ENCODE measurements at places on chromosomes 2 and 18.
A peak's percentile ranks its signal among the peaks of the same experiment; 100 is the strongest.

GRCh38 chr2:215271446-215271845 is 40.4 kb upstream of the ATIC start:
- no peak for DNase-seq

DNA sequence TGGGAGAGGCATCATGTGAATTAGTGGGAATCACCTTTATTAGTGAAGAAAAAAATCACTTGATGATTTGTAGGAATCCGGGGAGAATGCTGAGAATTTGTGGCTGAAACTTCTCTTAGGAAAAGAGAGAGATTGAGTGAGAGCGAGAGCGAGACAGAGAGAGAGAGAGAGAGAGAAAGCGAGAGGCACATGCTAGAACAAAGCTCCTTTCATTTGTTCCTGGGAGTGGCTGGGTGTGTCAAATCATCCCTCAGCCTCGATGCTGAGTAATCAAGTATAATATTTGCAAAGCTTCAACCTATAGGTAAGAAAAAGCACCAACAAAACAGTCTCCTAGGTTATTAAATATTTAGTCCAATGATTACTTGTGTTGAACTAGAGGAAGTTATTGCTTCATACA is 4.4 kb upstream of the SERPINB5 start:
- DNase-seq: no peak

DNA sequence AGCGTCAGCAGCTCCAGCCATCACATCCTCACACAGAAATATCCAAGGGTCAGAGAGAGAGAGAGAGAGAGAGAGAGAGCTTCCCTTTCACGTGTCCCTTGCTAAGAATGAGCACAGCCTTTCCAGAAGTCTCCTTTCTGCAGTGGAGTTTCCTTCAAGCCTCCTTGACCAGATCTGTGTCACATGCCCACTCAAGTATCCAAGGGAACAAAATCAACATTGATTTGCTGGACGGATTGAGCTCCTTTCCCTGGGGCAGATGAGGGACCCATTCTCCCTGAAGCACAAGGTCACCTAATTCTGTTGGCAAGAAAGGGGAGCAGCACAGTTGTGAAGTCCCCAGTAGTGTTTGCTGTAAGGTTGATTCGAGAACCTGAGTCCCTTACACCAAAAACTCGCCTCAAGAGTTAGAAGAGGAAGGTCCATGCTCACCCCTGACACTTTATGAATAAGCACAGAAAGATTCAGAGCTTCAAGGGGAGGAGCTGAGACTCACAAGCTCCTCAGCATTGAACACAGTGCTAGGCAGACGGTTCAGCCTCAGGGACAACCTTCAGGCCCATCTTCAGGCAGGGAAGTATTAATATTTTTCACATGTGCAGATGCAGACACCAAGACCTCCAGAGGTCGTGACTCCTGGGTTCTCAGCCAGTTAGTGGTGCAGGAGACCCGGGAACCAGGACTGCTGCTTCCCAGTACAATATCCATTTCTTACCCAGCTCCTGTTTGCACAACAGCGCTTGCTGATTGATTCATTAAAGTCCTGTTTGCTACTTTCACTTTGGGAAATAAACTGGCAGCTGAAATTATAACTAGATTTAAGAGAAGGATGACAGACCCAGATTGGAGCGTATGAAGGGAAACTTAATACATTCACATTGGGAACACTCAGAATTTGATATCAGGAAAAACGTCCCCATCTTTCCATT is 38.2 kb upstream of the MARCO start:
- no peak for DNase-seq

GRCh38 chr2:4358837-4359236 is 655.5 kb downstream of the DCDC2C start:
- peak; percentile 90 for DNase-seq

DNA sequence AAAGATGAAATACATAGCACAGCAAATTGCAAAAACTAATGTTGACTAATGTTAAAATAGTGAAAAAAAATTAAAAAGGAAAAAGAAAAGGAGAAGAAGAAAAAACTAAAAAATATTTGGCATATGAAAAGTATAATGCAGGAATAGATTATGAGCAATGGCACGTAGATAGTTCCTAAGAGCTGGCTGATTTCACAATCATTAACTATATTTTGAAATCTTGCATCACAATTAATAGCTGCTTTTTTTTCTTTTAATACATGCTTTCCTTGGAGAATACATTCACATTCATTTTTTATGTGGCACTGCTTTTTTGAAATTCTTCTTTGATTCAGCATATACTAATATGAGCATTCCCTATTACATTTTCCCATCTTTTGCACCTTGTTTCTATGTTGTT is 299.8 kb downstream of the DPP10 start:
- DNase-seq: no peak

DNA sequence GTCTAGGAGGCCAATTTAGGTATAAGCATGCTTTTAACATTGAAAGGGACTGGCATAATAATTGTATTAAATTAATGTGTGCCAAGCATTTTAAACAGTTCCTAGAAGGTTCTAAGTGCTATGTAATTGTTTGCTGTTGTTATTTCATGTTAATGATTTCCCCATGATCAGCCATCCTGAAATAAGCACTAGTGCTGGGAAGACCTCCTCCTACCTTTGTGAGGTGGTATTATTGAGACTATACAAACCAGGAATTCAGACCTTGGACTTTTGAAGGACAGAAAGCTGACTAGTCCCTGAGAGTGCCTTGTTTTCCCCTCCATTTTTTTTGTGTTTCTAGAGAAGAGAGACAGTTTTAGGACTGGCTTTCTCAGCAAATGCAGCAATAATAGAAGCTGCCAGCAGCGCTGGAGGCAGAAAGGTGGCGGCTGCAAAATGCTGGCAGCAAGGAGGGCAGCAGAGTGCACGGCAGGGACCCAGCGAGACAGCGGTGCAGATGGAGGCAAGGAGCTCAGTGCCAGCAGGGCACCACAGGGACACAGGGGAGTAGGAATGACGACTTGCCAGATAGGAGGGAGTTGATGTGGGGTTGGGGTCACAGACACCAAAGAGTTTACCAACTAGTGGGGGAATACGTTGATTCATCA is 25.3 kb downstream of the NABP1 start:
- no peak for DNase-seq

GRCh38 chr18:48897531-48897930 is 53.2 kb downstream of the SMAD7 start:
- DNase-seq: no peak

DNA sequence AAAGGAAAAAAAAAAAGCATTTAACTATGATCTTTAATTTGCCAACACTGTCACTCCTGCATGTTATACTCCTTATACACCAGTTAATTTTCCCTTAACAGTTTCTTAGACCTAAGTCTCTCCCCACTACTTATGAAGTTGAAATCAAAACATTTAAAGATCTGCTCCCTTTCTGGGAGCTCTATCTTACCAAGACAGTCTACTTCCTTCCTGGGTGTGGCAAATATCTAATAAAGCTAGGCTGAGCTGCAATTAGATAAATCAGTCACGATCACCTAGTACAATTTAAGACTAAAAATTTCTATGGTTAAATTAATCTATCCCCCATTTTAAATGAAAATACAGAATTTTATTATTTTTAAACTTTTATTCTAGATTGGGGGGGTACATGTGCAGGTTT is 33.4 kb downstream of the PUM2 start:
- DNase-seq: no peak

- DNase-seq: no peak
These were observed 46.8 kb upstream of the NCK2 start for GRCh38 chr2:105697781-105698449.

- no peak for DNase-seq
These were observed 58.1 kb upstream of the OTX1 start for GRCh38 chr2:62992561-62992960.

DNA sequence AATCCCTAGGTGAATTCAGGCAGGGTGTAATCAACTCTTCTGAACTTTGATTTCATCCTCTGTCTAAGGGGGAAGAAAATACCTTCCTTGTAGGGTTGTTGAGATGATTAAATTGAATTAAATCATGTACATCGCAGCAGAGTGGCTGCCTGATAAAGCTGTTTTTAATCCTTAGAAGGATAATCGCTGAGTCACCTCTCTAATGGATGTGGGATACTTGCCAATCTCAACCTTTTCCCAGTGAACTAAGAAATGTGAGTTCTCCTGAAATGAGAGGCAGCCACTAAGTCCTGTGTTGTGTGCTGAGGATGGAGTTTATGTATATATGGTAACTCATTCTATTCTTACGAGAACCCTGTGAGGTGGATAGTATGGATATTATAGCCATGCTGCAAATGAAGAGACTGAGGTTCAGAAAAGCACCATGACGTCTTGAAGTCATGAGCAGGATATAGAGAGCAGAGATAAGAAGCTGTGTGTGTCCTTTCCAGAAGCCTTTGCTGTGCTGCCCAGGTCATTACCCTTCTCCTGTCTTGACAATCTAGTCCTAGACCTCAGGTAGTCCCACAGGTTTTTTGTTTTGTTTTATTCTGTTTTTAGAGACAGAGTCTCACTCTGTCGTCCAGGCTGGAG is 93.3 kb downstream of the HNRNPLL start:
- DNase-seq: no peak

DNA sequence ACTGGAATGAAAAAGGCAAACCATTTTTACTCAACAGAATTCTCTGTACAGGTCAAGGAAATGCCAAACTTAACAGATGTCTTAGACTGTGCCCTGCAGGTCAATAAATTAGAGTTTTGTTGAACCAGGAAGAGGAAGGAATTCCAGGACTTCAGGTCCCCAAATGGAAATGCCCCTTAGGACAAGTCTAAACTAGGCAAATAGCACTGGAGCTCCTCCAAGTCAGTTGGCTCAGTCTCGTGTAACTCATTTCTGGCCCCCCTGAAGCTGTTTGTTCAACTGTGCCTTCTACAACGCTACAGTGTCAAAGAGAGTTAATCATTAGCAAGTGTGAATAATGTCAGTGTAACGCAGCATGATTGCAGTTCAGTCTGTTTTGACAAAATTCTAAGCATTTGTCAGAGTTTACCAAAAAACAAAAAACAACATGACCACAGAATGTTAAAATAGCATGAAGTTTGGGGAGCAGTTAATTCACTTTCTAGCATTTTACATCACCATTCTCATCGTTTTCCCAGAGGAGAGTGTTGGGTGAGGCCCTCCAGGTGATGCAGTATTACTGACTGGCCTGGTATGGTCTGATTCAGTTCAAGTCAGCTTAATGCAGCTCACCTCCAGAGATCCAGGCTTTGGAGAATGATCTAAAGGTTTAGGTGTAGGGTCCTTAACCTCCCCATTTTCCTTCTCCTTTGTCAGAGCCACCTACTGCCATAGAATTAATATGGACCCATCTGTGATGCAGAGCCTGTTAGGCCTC is 108.1 kb downstream of the AQP4 start:
- no peak for DNase-seq

DNA sequence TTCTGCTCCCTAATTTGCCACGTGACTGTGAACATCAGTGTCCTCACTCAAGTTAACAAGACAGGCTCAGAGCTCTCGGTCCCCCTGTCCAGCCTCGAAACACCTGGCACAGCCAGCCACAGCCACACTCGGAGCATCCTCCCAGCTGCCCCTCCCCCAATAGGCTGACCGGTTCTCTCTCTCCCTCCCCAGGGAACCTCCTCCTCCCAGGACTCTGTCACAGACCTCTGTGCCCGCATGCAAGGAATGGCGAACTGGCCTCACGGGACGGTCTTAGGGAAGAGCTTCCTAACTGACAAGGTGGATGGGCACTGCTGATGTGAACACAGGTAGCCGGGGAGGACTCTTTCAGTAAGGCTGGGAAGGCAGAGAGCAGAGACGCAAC is 18.8 kb downstream of the CYP26B1 start:
- no peak for DNase-seq

- no peak for DNase-seq
These were observed 8.2 kb upstream of the CIB4 start for GRCh38 chr2:26649322-26649721.

Data from NCI-H1417 (cell line).